Stimulated activated CD8-positive, alpha-beta memory T cell treated with anti-CD3 and anti-CD28 coated beads, Interleukin-15, amount 100 ng/mL, for 1 hour (primary cell): ENCODE measurements at places on chromosomes 2 and 18.

GRCh38 chr2:112919086-112919485 lies 8.1 kb downstream of the IL37 start:
- no peak for DNase-seq

DNA sequence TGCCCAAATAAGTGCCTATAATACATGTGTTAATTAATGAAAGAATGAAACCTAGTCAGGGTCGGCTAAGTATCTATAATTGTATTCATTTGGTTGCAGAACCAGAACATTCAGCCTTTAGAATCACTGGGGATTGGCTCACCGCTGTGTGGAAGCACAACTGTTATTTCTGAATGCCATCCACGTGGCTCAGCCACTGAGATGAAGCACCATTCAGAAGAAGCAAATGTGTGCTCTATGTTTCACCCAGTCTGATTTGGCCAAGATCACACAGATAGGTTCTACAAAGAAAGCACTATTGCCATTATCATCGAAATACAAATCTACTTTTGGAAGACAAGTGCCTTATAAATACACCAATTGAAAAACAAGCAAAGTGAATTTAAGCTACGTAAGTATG lies 30.6 kb upstream of the SPOPL start:
- no peak for DNase-seq

GRCh38 chr2:238986491-238987351 lies 138.8 kb downstream of the TWIST2 start:
- no peak for DNase-seq

DNA sequence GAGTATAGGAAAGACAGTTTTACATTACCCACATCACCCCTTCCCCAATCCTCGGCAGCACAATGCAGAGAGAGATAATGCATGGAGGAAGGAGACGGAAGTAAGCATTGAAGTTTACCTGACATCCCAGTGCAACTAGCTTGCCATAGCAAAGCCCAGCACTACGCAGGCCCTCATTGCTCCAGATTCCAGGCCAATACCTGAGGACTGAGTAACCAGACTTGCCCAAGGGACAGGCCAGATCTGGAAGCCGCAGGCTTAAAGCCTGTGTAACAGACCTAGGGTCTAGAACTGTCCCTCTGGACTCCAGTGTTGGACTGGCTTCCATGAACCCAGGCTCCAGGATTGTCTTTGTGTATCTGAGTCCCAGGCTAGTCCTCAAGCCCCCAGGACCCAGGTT lies 17.6 kb downstream of the SERPINB4 start:
- no peak for DNase-seq

- DNase-seq = no peak
These were observed 24.5 kb upstream of the SLC8A1 start for GRCh38 chr2:40476436-40476835.

- DNase-seq = no peak
These were observed 12.1 kb downstream of the RNF149 start for GRCh38 chr2:101296371-101296770.

GRCh38 chr18:54150226-54150625 lies 74.2 kb downstream of the MBD2 start:
- DNase-seq = no peak

DNA sequence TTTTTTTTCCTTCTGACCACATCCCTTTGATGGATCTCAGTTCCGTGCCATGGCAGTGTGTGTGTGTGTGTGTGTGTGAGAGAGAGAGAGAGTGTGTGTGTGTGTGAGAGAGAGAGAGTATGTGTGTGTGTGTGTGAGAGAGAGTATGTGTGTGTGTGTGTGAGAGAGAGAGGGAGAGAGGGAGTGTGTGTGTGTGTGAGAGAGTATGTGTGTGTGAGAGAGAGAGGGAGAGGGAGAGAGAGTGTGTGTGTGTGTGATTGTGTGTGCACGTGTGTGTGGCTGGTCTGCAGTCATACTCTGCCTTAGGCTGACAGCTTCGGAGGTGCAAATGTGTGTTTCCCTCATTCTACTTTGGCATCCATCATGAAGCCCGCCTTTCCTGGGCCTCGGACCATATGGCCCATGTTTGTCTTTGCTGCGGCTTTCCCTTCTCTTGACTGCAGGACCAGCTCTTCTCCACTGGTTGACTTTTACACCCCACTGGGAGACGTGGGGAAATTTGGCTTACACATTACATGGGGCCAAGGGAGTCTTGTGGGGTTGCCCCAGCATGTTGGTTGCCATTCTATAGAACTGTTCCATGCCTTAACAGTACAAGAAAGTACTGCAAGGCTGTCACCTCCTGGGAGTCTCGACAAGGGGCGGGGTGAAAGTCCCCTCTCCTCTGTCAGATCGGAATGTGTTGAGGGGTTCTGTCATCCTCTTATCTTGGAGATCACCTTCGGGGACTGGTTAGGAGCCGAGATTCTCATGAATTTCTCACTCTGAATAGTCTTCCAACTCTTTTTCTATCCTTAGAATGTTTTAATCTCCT lies 21.6 kb downstream of the TSN start:
- DNase-seq = no peak

GRCh38 chr2:237150831-237151375 lies 65.2 kb downstream of the COPS8 start:
- no peak for DNase-seq

- no peak for DNase-seq
These were observed at the start of gene CHST9 for GRCh38 chr18:27185025-27185763. TSS of gene CHST9 (minus strand) at chr18:27185308. CDS start at chr18:27142809, 42,499 bp downstream.
